ENCODE measurements at places on chromosomes 16 and 17.

DNA sequence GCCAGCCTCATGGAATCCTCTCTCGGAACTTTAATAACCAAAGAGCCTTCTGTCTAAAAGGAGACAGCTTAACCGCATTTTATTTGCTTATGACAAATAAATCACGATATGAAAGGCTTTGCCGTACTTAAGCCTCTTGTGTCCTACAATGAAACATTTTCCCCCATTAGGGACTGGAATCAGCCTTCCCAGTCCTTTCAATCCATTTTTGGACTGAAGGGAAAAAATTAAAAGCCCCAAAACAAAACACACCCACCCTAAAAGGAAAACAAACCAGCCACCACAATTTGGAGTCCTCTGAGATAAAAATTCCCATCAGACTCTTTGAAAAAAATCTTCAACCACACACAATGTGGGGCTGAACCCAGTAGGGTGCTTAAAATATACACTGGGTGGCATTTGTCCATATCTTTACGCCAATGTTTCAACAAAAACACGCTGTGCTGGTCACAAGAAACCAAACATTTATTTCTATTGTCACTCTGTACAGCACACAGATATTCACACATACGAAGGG lies 3.0 kb downstream of the HOXB4 start:
- peak; percentile 47 for DNase-seq

DNA sequence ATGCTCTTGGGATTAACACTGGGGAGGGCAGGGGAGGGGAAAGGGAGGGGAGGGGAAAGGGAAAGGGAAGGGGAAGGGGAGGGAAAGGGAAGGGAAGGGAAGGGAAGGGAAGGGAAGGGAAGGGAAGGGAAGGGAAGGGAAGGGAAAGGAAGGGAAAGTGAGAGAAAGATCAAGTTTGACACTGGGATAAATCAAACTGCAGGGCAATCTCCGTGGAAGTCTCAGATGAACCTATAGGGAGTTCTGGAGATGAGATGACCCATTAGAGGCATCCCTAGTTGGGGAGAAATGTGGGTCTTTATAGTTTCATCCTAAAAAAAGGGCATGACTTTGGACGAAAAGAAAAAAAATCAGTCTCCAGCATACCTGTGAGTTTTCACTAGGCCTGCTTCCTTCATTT lies 2.2 kb downstream of the KRTAP4-12 start:
- no peak for DNase-seq

DNA sequence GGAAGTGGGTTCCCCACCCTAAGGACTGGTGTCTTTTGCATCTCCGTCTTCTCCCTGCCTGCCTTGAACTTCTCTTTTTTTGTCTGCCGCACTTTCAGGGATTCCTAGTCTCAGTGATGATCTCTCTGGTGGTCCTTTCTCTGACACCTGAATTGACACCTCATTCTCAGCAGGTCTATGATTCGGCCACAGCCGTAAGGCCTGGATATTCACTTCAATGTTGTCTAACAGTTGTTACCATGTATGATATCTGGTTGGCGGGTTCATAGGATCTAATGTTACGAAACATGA lies 25.1 kb upstream of the SLC47A1 start:
- no peak for DNase-seq

- no peak for DNase-seq
Measured at GRCh38 chr17:65385071-65385470, 176.4 kb downstream of the AXIN2 start.

DNA sequence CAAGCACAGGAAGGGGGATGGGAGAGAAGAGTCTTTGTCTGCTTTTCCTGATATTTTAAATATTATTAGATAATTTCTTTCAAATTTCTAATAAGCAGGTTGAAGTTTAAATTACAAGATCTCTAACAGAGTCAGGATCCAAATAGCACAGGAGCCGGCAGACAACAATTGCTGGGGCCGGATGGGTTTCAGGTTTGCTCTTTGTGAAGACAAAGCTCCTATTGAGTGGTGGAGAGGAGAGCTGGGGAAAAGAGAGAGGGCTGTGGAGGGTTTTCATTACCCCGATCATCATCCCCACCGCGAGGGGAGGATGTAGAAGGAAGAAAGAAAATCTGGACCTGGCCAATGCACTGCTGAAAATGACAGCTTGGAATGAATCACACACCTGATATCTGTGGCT lies 197.3 kb downstream of the SOX9 start:
- DNase-seq = no peak

GRCh38 chr16:17125671-17126070 lies 345.1 kb downstream of the XYLT1 start:
- no peak for DNase-seq

DNA sequence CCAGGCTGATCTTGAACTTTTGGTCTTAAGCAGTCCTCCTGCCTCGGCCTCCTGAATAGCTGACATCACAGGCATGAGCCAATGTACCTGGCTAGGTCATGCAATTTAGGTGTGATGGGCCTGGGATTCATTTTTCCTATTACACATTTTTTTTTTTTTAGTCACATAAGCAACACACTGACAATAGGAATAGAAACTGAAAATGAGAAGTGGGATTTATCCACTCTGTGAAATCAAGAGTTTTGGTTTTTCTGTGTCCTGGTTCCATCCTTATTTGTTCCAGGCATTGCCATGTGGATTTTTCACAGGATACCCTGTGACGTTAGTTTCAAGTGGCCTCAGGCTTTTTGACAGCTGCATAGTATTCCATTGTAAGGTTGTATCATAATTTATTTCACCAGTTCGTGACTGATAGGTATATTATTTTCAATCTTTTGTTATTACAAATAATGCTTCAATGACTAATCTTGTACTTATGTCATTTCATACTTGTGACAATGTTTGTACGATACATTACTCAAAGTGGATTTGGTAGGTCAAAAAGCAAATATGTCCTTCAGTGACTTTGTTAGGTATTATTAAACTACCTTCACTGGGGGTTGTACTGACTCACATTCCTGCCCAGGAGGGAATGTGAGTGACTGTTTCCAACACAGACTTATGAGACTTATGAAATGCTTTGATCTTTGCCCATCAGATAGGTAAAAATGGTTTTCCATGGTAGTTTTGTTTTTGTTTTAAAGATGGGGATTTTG lies 10.6 kb downstream of the ADCY7 start:
- no peak for DNase-seq
